ENCODE measurements at places on chromosomes 1 and 21.

DNA sequence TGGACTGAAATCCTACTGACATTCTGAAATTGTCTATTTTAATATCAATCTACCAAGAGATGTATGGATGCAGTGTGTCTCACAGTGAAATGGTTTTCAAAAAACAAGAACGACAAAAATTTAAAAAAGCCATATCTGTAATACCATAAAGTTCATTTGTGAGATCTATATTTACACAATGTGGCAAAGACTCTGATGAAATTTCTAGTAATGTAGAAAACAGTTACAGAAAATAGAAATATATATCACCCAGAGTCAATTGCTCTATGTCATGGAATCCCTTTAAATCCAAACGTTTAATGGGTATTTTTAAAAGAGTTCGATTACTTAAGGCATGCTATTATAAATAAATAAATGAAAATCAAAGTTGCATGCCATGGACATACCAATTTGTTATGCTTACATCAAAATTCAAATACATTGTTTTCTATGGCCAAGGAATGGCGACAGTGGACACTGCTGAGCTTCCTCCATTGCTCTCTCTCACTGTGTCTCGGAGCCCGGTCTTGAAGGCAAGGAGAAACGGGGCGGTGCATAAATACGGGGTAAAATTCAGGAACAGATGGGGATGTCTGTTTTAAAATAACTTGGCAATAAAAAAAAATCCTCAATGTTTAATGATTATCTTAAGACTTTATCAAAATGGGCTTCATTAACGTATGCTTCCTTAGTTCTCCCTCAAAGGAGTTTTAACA is 37.0 kb upstream of the SAMSN1 start:
- no peak for DNase-seq

- DNase-seq: no peak
Measured at GRCh38 chr1:204123376-204123775, 28.5 kb downstream of the ETNK2 start.

GRCh38 chr1:1000357-1001056 is 610 bp upstream of the HES4 start:
- DNase-seq: peak; percentile 54

DNA sequence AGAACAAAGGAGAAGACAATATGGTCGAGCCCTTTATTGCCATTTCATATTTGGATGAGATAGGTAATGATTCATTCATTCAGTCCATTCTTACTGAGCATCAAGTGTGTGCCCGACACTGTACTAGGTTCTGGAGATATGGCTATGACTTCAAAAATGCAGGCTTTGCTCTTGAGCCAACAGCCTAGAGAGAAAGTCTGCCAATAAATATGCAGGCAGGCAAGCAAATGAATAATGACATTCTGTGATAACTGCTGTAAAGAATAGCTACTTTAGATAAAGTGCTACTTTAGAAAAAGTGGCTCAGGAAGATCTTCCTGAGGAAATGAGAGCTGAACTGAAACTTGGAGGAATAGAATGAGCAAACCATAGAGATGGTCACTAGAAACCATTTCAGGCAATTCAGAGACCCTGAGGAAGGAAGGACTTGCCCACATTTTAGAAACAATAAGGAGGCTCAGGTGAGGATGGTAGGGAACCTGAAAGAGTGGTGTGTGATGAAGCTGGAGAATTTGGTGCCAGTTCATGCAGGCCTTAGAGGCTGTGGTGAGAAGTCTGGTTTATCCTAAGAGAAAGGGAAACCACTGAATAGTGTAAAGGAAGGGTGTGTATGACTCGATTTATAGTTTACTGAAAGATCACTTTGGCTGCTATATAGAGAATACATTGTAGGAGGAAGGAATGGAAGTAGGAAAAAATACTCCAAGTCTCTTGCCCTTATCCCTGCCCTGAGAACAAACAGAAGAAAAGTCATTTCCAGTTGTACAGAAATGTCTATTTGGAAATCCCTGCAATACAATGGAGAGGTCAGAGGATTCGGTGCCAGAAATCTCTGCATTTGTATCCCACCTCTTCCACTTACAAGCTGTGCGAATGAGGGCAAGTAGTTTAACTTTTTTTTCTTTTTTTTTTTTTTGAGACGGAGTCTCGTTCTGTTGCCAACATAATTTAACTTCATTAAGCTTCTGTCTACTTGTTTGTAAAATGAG is 167.9 kb downstream of the VPS13D start:
- no peak for DNase-seq

DNA sequence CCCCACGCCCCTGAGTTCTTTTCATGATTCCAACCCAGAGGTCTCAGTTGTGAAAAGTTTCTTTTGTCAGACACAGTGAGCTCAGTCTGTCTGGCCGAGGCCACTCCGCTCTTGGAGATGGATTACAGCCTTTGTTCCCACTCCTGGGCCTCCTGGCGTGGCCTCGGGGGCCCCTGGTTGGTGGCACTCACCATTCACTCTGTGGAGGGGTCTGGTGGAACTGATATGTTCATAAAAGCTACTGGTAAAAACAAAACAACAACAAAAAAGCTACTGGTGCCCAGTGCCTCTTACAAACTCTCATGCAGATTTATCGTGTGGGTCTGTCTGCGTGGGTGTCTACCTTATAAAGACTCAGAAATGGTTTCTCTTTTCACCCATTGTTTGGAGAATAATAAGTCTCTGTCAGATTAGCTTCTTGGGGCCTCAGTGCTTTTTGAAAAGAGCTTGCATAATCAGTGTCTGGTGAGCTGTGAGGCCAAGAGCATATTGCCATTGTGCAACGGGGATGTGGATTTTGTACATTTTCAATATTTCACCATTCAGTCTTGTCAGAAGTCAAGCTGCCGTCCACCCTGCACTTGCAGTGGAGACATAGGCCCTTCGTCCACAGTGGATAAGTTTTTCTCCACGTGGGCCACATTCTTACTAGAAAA is 86.7 kb downstream of the GALNT2 start:
- DNase-seq: no peak

- no peak for DNase-seq
Measured at GRCh38 chr21:45870851-45871615, 110.5 kb upstream of the COL6A1 start.

GRCh38 chr1:33366762-33367484 is 46.0 kb upstream of the A3GALT2 start:
- DNase-seq: no peak

- peak; percentile 13 for DNase-seq
Measured at GRCh38 chr1:160997323-160998038, 23.5 kb downstream of the F11R start.

DNA sequence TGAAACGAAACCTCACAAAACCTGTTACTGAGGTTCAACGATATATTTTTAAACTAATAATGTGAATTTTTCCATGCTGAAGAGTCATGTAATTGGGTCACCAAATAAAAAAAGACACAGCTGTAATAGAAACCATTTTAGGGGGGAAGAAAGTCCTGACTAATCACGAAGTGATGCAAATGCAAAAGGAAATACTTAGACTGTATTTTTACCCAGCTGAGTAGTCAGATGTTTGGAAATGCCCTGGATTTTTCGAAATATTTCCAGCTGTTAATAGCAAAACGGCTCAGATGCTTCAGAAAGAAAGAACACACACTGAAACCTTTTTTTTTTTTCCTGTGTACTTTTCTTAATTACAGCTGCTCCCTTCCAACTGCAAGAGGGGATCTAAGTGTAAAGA is 210.3 kb downstream of the SETD4 start:
- no peak for DNase-seq

GRCh38 chr1:156128308-156128653 is 13.8 kb downstream of the LMNA start:
- no peak for DNase-seq

- DNase-seq: no peak
Measured at GRCh38 chr21:30340714-30341573, 3.5 kb upstream of the KRTAP27-1 start.

- no peak for DNase-seq
Measured at GRCh38 chr1:172823534-172823933, 164.6 kb downstream of the FASLG start.

DNA sequence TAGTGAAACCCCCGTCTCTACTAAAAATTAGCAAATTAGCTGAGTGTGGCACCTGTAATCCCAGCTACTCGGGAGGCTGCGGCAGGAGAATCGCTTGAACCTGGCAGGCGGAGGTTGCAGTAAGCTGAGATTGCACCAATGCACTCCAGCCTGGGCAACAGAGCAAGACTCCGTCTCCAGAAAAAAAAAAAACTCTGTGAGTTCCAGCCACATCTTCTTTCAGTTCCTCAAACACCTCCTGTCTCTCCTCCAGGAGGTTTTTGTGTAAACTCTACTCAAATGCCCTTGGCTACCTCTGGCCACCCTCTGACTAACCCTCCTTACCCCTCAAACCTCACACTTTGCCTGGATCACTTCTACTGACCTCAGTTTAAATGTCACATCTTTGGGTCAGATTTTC is 38.1 kb downstream of the RCSD1 start:
- no peak for DNase-seq

GRCh38 chr1:67170751-67171573 is 4.7 kb downstream of the IL23R start:
- no peak for DNase-seq

DNA sequence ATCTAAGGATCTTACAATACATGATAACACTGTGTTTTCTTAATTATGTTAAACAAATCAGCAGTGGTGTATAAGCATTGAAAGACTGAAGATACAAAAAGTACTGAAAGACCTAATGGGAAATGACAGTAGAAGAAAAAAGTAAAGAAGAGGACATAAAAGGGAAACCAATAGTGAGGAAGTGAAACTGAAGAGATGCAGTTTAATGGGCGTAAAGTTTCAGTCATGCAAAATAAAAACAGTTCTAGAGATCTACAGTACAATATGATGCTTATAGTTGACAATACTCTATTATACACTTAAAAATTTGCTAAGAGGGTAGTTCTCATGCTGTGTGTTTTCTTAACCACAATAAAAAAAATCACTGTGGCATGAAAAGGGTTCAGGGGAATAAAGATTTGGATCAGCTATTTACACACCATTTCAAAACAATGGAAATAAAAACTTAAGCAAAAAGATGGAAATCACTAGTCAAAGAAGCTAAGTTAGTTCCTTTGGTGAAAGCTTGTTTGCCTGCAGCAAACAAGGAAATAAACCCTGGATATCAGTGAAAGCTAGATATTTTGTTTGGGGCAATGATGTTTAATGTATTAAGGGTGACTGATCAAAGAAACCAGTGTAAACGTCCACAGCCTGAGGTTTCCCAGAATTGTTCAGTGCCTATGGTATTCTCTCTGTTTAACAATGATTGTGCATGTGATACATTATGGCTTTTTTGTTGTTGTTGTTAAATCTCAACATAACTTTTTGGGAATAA is 1160.8 kb upstream of the ADGRL2 start:
- no peak for DNase-seq

DNA sequence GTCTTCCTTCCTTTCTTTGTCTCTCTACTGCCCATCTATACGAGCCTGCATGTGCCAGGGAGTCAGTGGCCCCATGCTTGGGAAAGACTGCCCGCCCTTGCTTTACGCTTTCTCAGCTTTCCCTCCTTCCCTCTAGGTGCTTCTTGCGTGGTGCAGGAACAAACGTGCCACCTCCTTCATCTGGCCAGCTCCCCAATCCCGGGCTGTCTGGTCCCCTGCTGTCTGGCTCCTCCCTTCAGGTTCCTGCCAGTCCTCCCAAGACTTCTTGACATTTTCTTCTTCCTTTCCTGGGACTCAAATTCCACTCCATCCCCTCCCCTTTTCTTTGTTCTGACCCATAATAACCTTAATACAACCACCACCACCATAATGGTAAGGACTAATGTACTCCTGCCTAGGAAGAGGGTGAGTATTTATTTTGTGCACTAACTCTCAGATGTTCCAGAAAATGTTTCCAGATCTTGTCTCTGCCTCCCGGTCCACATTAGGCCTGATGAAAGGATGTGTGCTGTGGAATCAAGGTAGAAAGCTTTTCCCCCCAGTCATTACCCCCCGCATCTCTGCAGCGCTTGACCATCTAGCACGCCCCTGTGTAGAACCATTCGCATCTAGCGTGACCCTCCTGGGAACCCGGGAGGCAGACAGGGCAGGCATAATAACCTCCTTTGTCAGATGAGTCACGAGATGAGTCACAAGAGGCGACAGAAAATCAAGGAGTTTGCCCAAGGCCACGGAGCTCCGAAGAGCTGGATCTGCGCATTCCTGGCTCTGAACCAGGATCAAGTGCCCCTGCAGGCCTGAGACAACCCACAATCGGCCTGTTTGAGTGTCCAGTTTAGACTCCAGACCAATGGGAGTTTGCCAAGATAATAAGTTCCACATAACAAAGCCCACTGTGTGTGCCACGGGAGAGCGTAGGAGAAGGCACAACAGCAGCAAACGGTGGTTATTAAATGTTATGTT is 60.1 kb upstream of the NEK2 start:
- no peak for DNase-seq

DNA sequence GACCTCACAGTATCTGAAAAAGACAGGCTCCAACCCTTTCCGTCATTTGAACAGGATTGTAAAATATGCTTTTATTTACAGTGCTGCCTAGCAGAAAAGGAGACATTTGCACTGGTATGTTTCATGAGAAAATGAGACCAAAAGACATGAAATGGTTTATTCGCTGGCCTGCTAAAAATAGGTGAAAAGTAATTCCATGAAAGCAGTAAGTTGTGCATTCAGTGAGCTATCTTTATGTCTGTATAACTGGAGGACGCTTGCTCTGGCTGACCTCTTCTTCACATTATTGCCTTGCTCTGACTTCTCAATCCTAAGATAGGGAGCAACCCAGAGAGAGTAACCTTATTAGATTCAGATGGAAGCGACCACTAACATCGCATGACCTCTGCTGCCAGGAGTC is 38.3 kb downstream of the ODF2L start:
- DNase-seq: no peak

GRCh38 chr1:12554521-12555305 is 63.3 kb downstream of the DHRS3 start:
- DNase-seq: no peak

GRCh38 chr1:143653429-143653802 is 318.4 kb downstream of the FAM72C start:
- no peak for DNase-seq

GRCh38 chr1:198203434-198203833 is 46.6 kb downstream of the NEK7 start:
- DNase-seq: no peak

- DNase-seq: no peak
Measured at GRCh38 chr1:49225464-49225863, 448.8 kb upstream of the BEND5 start.

DNA sequence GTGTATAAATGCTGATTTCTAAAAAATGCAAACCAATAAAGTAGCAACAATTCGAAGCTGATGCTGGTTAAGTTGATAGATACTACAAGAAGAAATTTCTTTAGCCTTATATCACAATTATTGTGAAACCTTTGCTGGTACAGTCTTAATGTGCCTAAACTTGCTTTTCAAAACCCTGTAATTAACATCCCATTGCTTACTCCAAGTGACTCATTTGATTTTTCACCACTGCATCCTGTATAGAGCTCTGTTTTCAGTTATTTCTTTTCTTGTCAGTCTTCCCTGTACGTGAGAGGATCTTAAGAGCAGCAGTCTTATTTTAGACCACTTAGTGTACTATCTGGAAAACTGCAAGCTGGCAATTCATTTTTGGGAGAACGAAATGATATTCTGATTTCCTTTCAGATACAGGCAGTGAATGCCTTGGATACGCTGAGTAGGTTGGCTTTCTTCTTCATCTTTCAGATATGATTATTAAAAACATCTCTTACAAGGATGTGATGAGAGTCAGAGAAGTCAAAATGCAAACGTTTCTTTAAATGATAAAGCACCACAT is 210.3 kb downstream of the KCTD3 start:
- no peak for DNase-seq

- no peak for DNase-seq
Measured at GRCh38 chr21:42481169-42481568, 14.9 kb downstream of the RSPH1 start.
